Left lung (tissue), 14 donors: ENCODE measurements at places on chromosomes 7 and 10.
A peak's percentile ranks its signal among the peaks of the same experiment; 100 is the strongest.

GRCh38 chr10:119453313-119453712, 89.2 kb downstream of the RGS10 start:
- no peak for DNase-seq

- no peak for DNase-seq
Observed at GRCh38 chr7:155344270-155344617, 46.6 kb downstream of the INSIG1 start.

- DNase-seq = no peak
Observed at GRCh38 chr10:58360412-58361004, 24.7 kb upstream of the TFAM start.

GRCh38 chr7:87934699-87935383, 790 bp downstream of the ADAM22 start:
- peak; percentile 27 for DNase-seq

- no peak for DNase-seq
Observed at GRCh38 chr10:79188154-79188965, 119.6 kb downstream of the ZMIZ1 start.

DNA sequence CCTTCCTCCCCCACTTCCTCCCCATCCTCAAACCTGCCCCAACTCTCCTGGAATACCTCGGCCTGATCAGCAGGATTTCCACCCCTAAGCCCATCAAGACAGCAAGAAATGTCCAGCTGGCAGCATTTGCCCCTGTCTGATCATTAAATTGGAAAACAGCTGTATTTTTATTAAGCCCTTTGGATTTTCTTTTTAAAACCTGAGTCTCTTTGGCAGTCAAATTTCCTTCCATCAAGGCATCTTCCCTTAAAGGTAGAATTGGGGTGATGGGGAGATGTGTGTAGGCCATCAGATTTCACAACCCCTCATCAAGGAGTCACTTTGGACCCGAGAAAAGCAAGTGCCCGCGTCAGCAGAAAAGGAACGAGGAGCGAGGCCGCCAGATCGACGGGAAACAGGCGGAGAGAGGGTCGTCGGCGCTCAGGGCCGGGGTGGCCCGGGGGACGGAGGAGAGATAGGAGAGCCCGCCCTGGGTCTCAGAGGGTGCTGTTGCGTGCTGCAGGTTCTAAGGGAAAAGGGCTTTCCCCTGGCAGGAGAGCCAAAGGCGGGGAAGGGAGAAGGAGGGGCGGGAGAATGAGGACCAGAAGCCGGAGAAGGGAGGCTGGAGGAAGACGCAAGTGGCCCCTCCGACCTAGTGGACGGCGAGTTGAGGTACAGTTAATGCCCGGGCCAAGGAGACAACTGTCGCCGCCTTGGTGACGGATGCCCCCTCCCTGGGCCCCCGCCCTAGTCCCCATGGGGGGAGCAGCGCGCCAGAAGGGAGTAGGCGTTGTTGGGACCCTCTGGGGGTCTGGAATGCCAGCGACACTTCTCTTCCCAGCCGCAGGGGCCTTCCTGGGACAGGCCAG, 11.5 kb upstream of the GATA3 start:
- no peak for DNase-seq
